ENCODE measurements at places on chromosomes 5 and 9. TPM values are rescaled to one million over a fixed set of nuclear protein-coding genes. Genes with fewer than 3 reads are reported as not detected.

The C5orf24 gene
- 11.7 TPM for total RNA-seq

The SLC25A2 gene
- total RNA-seq, result 0.09 TPM

The S100Z gene
- total RNA-seq, result 1.5 TPM

The PCDHA12 gene
- total RNA-seq, result under 0.01 TPM

The CD180 gene
- total RNA-seq, result 1.3 TPM

The MELK gene
- total RNA-seq, result 26.5 TPM

The HRH2 gene
- total RNA-seq, result 4.2 TPM

The LCN1 gene
- 0.19 TPM for total RNA-seq

The PRRT1B gene
- total RNA-seq, result not detected

The GLRA1 gene
- not detected for total RNA-seq

The FOXD4L3 gene
- total RNA-seq, result 0.94 TPM

The RNF130 gene
- total RNA-seq, result 20.5 TPM

The CCDC69 gene
- total RNA-seq, result 37.9 TPM

GRCh38 chr5:139636207-139636792 is 11.8 kb upstream of the CXXC5 start:
- DNase-seq, result peak; percentile 89

- no peak for DNase-seq
Measured at GRCh38 chr5:165187815-165188214, 1682.4 kb downstream of the MAT2B start.

DNA sequence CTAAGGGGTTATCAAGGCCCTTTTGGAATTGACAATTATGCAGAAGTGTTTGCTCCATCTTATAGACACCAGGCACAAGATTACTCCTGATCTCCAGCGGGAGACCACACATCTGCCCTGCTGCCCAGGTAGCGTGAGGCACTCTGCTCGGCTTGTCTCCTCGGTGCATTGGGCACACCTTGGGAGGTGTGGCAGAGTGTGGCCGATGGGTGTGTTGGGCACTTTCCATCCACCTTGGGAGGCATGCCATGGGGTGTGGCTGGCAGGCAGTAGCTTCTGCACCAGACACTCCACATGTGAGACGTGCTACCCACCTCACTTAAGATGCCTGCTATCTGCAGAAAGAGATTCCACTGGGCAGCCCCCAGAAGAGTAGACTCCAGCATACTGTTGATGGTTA is 54.1 kb downstream of the GADD45G start:
- no peak for DNase-seq

- no peak for DNase-seq
Measured at GRCh38 chr9:133585481-133586351, 23.5 kb downstream of the FAM163B start.

DNA sequence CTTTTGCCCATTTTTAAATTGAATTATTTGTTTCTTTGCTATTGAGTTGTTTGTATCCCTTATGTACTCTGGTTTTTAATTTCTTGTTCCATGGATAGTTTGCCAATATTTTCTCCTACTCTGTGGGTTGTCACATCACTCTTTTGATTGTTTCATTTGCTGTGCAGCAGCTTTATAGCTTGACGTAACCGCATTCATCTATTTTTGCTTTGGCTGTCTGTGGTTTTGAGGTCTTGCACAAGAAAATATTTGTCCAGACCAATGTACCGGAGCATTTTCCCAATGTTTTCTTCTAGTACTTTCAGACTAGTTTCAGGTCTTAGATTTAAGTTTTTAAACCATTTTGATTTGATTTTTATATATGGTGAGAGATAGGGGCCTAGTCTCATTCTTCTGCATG is 36.2 kb upstream of the ZNF366 start:
- DNase-seq, result no peak

DNA sequence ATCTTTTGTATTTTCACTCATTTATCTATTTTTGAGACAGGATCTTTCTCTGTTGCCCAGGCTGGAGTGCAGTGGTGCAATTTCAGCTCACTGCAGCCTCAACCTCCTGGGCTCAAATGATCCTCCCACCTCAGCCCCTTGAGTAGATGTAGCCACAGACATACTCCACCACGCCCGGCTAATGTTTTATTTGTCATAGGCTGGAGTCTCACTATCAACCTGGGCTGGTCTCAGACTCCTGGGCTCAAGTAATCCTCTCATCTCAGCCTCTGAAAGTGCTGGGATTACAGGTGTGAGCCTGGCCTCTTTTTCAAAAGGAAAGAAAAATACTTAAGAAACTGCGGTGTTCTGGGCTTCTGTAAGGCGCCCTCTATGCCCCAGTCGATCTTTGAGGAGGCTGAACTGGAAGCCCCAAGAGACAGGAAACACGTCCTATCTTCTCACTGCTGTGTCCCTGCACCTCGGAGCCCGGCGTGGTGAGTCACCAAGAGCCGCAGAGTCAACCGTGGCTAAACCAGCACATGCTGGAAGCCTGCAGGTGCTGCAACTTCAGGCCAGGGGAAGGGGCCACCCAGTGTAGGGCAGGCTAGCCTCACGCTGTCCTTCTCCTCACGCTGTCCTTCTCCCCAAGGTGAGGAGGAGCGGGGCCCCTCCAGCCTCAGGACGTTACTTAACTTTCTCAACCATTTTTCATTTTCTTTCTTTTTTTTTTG is 15.2 kb upstream of the LHX3 start:
- DNase-seq, result no peak

DNA sequence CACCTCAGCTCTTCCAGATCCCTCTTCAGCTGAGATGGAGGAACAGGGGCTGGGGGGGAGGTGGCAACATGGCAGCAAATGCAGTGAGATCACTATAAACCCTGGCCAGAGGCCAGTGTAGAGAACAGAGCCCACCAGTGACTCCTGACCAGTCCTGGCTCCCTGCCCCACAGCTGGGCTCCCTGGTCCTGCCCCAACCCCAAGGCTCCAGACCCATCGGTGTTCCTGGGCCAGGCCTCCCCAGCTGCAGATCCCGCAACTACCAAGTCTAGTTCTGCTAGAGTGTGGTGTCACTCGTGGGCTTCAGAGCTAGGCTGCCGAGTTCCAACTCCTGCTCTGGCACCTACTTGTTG is 16.8 kb downstream of the AKNA start:
- DNase-seq, result no peak

DNA sequence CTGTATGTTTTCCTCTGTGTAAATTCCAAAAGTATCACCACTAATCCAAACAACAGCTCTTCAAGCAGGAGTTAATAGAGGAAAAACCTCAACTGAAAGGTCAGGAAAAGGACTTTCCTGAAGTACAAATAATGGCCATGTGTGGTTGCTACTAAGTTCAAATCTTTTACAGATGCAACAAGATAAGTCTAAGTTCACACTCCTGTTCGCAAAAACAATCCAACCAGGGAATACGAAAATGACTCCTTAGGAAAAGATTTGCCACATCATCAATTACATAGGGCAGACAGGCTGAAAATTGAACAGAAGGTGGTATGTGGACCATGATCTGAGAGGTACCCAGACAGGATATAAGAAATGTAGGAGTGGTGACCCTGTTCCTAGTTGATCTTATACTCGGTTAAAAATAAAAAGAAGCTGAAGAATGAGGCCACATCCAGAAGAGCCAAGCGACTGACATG is 210.2 kb downstream of the TSSK1B start:
- no peak for DNase-seq

DNA sequence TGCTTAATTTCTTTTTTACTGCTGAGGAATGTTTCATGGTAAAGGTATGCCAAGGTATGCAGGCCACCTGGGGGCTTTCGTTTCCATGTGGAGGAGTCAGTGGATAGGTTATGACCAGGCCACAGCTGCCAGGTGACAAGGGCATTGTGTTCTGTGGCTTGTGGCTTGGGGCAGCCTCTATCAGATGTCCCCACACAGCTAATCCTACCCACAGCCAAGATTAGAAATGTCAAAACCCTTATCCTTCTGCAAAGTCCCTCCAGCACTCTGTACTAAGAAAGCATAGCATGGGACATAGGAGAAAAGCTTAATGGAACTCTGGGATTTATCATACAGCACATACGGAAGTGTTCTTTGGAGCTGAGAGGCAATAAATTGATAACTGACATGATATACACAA is 171.2 kb upstream of the S1PR3 start:
- no peak for DNase-seq

- DNase-seq, result no peak
Measured at GRCh38 chr5:135688385-135688784, 109.6 kb upstream of the CXCL14 start.

- no peak for DNase-seq
Measured at GRCh38 chr5:147673266-147673665, 109.3 kb downstream of the JAKMIP2 start.

DNA sequence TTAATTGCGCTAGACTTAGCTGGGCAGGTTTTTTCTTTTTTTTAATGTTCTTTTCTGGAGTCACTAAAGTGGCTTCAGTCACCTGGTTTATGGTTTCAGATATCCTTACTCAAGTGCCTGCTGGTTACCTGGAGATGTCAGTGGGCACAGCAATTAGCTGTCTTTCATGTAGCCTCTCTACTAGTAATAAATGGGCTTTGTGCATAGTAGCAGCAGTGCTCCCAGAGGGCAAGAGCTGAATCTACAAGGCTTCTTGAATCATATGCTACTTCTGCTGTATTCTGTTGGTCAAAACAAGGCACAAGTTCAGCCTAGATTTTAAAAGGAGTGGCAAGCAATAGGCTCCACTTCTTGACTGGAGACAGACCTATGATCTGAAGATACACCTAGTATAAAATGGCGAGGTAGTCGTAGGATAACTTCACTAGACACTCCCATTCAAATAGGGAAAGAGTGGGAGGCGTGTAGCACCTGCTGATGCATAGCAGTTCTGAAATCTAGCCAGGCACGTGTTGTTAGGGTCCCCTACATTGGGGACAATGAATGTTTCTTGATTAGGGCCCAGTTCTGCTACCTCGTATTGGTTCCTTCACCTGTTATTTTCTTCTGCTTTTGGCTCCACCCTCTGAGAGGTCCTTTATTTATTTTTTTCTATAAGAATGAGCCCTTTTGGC is 7.0 kb downstream of the SCAMP1 start:
- DNase-seq, result no peak

- DNase-seq, result no peak
Measured at GRCh38 chr5:16603701-16604100, 13.1 kb downstream of the RETREG1 start.

DNA sequence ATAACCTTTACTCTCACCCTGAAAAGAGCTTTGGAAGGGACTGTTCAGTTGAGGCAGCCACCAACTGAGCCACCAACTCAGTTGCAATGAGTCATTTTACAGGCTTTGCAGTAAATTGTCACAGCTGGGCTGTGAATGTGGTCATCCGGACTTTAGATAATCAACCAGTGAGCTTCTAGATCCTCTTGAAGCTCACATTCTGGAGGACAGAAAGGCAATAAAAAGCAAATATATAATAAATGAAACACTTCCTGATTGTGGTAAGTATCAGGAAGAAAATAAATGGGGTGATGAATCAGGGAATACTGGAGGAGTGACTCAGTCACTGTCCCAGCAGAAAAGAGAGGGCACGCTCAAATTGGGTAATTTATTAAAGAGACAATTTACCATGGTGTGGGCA is 13.2 kb upstream of the C5orf58 start:
- DNase-seq, result no peak

DNA sequence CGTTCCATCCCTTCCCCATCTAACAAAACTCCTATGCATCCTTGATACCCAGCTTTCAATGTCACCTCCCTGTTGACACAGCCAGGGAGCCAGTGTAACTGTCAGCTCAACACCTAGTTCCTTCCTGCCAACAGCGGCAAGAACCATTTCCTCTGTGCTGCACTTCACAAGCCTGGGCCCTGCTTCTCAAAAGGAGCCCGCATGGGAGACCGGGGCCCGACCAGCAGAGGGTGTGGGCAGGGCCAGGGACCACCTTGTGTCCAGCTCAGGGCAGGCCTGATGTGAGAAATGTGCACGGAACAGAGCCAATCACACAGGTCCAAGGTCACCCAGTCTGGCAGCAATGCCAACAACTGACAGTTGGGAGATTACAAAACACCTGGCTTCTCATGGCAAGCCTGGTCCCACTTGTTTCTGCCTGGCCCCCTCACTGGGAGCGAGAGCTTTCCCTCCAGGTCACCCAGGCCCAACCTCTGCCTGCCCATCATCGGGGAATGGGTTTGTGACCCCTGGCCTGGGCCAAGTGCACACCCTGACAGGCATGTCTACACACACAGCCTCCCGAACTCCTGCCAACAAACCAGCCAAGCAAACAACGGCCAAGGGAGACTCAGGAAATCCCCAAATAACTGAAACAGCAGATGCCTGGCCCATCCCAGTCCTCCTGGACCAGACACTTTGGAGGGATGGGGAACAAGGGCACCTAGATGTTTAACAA is 3.1 kb downstream of the RNF44 start:
- peak; percentile 43 for DNase-seq

- no peak for DNase-seq
Measured at GRCh38 chr5:131268758-131269370, 5.0 kb downstream of the CDC42SE2 start.

DNA sequence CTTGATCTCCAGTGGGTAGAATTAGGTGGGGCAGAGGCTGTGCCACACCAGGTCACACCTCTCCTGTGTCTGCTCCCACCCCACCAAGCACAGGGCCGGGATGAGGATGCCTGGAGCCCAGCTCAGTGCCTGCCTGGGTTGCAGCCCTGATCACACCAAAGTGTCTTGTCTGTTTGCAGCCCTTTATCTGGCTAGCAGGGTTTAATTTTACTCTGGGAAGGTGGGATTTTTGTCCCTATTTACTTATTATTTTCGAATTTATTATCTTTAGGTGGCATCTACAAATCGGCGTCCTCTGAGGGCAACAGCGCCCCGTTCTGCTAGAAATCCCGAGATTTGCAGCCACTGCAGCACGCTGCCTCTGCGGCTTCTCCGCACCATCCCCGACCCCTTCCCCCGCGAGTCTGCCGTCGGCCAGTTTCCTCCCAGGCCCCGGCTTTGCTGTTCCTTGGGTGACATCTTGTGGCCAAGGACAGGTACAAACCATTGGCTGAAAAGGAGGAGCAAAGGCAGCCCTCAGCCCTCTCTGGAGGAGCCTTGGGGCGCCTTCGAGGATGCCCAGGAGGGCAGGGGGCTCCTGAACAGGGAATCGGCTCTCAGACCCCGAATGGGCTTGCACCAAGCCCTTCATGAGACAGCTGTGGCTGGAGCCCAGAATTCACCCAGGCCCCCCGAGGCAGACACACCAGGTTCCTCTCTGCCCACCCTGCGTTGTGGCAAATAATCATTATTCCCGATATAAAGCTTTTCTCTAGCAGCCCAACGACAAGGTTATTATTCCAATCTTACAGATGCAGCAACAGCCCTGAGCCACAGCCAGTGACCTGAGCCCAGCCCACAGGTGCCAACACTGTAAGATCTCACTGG is 113.0 kb downstream of the GAPVD1 start:
- peak; percentile 67 for DNase-seq

DNA sequence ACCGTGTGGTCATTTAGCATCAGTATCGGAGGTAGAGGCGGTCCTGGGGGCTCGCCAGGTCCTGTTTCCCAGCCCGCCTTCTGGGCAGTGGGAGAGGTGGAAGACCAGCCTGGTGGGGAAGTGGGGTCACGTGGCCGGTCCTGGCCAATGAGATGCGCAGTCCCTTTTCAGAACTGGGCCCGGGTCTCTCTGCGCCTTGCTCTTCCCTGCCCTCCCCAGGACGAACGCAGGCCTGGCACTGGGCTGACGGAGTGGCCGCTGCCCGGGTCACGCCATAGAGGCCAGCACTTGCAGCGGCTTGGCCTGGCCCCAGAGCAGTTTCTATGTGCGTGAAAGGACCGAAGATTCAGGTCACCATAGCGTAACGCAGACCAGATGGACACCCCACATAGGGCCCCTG is 97.6 kb downstream of the OLFM1 start:
- DNase-seq, result no peak

Measured in thymus (tissue), 14 donors.